ENCODE measurements at places on chromosomes 11 and 22.

DNA sequence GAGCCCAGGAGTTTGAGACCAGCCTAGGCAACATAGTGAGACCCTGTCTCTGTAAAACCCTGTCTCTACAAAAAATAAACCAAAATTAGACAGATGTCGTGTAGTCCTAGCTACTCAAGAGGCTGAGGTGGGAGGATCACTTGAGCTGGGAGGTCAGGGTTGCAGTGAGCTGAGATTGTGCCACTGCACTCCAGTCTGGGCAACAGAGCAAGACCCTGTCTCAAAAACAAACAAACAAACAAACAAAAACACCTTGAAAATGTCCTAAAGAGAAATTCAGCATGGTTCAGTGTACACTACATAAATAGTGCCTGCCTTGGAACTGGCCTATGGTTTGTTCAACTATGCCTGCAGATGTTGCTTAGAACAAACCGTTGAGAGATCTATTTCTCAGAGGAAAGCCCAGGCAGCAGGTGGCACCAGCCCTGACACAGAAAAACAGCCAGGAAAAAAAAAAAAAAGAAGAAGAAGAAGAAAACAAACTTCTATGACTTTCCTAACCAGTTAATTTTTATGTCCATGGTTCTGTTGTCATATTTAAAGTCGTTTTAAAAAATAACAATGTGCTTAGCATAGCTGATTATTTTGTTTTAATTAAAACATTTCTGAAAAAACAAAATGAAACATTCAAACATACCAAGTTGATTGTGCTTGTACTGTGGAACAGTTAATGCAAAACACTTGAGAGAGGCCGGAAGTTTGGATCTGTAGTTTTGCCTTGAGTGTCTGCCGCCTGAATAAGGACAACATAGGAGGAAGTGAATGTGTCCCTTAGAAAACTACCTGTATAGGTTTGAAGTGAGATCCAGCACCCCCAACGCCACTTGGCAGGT lies 5.4 kb downstream of the KREMEN1 start:
- peak; percentile 69 for DNase-seq

- no peak for DNase-seq
These were observed 1.9 kb upstream of the ESS2 start for GRCh38 chr22:19146215-19146968.

DNA sequence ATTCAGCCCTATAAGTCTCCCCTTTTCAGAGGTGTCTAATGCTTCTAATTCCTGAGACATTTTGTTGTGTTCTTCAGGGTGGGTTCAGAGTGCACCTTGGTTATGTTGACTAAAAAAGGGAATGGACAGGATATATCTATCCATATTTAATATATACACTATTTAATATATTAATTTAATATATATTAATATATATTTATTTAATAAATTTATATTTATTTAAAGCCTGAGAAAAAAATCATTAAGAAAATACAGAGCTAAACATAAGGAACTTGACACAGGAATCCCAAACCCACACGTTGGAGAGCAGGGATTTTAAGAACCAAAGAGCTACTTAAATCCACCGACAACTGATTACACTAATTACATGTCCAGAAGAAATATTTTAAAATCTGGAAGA lies 674.2 kb upstream of the KIRREL3 start:
- no peak for DNase-seq

DNA sequence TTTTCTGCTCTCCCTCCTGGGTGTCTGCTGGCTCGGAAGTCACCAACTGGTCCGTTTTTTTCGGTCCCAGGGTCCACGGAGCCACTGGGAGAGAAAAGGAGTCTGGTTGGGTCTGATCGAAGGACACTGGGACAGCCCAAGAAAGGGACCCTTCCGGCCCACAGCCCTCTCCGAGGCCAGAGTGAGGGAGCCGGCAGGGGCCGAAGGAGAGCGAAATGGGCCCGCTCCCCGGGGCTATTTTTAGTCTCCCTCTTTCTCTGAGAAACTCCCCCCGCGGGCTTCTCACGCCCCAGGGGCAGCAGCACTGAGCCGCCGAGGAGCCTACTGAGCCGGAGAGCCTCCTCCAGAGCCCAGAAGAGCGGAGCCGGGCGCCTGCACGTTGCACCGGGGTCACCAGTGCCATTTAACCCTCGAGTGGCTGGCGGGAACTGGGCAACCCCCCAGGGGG lies 1.9 kb downstream of the ESAM start:
- DNase-seq = no peak

GRCh38 chr22:19716041-19716828 lies 1.9 kb downstream of the SEPTIN5 start:
- no peak for DNase-seq

GRCh38 chr11:43825217-43825816 lies 55.3 kb upstream of the ALKBH3 start:
- peak; percentile 7 for DNase-seq

GRCh38 chr11:2689651-2690575 lies 9.9 kb downstream of the KCNQ1OT1 start:
- no peak for DNase-seq

DNA sequence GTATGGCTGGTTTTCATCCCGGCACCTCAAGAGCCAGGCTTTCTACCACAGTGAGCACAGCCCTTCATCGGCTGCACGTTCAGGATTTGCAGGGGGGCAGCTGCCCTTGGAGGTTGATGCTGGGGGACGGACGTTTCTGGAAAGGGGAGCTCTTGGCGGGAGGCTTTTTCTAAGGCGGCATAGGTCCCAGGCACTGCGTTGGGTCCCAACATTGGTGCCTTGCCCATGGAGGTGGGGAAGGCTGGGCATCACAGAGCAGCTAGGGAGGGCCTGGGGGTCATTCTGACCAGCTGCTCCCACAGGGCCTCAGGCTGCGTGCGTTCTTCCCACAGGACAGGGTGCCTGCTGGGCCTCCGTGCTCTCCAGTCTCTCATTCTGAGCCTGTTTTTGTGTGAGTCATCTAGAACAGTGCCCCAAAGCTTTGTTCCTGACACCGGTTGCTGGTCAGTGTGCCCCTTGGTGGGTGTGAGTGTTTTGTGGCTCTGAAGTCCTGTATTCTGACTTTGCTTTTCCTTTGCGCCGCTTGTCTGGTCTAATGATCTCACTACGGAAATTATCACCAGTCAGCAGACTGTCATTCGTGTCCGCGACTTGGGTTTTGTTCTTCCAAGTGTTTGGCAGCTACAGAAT lies 275.9 kb downstream of the TBC1D22A start:
- DNase-seq = no peak
